ENCODE measurements at places on chromosomes 4 and X. TPM values are rescaled to one million over a fixed set of nuclear protein-coding genes. Genes with fewer than 3 reads are reported as not detected.
A peak's percentile ranks its signal among the peaks of the same experiment; 100 is the strongest.

DNA sequence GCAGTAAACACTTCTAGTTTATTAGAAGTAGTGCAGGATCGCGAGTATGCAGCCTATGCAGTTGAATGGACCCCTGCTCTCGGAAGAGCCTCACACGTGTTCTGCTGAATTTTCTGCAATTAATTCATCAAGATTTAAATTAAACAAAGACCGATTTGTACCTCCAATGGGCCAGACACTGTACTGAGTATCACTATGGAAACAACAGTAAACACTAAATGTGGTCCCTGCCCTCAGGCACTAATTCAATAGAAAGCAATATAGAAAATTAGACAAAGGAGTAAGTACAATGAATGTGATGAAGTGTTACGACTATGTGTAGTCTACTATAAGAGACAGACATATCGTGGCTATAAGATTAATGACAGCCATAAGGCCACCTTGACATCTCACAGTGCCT is 740.3 kb upstream of the FRG1 start:
- no peak overlapping the region for H3K4me3 ChIP-seq
- no peak overlapping the region for H3K27ac ChIP-seq
- H3K36me3 ChIP-seq = no peaks in the 10 kb centered on the region
- H3K4me1 ChIP-seq = peaks cover 6% of the 10 kb centered on the region
- H3K27me3 ChIP-seq = no peaks in the 10 kb centered on the region

Gene DNAAF6
- total RNA-seq = not detected

Gene SAT1
- 842 TPM for total RNA-seq

- H3K4me3 ChIP-seq = no peak overlapping the region
- peaks cover 7% of the 10 kb centered on the region for H3K4me1 ChIP-seq
- H3K36me3 ChIP-seq = no peaks in the 10 kb centered on the region
- H3K27ac ChIP-seq = no peak overlapping the region
Measured at GRCh38 chr4:77358315-77358928, 201.4 kb downstream of the CCNG2 start.

- H3K4me3 ChIP-seq = no peak overlapping the region
- H3K27me3 ChIP-seq = no peaks in the 10 kb centered on the region
- DNase-seq = no peak
- peaks cover 10% of the 10 kb centered on the region for H3K4me1 ChIP-seq
- H3K27ac ChIP-seq = no peak overlapping the region
Measured at GRCh38 chrX:110012818-110013485, 10.0 kb downstream of the TMEM164 start.

- H3K27me3 ChIP-seq = no peaks in the 10 kb centered on the region
- no peak for DNase-seq
- H3K4me3 ChIP-seq = no peak overlapping the region
- H3K36me3 ChIP-seq = no peaks in the 10 kb centered on the region
- no peak overlapping the region for H3K27ac ChIP-seq
Measured at GRCh38 chr4:81738891-81739290, 267.2 kb upstream of the RASGEF1B start.

DNA sequence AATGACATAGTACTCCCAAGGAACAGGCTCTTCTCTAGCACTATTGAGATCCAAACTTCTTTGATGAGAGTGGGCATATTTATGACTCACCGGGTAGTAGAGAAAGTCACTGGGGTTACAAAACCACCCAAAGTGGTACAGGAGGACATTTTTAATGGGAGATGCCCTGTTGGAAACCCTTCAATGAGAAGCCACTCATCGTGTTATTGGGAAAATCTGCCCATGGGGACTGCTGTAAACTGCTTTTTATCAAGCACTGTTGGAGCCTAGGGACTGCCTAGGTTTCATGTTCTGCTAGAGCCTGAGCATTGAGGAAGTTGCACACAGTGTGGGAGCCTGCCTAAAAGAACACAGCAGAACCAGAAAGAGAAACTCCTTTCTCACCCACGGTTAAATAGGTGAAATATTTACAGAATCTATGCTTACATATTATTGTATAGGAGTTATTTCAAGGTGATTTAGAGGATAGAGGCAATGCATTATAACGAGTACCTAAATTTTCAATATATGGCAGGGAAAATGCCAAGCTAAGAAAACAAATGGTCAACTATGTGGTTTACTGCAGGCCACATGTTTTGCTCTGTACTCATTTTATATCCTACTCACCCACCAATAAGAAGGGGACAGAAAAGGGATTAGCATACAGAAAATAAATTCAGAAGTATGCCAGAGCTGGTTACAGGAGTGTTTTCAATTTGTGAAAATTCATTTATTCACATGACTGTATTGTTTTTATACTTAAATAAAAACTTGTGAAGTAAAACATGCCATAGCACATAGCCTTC is 559.1 kb downstream of the FSTL5 start:
- no peak overlapping the region for H3K27ac ChIP-seq
- H3K27me3 ChIP-seq = no peaks in the 10 kb centered on the region
- no peaks in the 10 kb centered on the region for H3K36me3 ChIP-seq
- DNase-seq = no peak
- H3K4me3 ChIP-seq = no peak overlapping the region

GRCh38 chr4:152738827-152739226 is 40.7 kb downstream of the TIGD4 start:
- no peaks in the 10 kb centered on the region for H3K4me1 ChIP-seq
- H3K27me3 ChIP-seq = no peaks in the 10 kb centered on the region
- no peak overlapping the region for H3K4me3 ChIP-seq
- no peaks in the 10 kb centered on the region for H3K36me3 ChIP-seq
- no peak overlapping the region for H3K27ac ChIP-seq
- no peak for DNase-seq

DNA sequence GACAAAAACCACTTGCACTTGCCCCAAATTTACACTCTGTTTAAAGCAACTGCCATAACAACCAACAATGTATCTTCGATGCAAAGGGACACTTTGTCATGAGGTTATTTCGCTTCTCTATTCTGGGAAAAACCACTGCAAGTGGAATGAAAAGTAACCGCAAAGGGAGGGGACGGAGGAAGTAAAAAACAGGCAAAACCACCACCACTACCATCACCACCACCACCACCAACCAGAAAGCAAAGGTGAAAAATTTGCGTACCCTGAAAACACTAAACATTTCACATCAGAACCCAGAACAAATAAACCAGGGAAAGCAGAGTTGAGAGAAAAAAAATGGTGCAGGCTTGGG is 1.2 kb upstream of the N4BP2 start:
- H3K4me1 ChIP-seq = peaks cover 17% of the 10 kb centered on the region
- H3K27me3 ChIP-seq = no peaks in the 10 kb centered on the region
- peak overlapping the region; percentile 100 for H3K27ac ChIP-seq

Gene STAP1
- not detected for total RNA-seq

Gene AFM
- not detected for total RNA-seq

GRCh38 chr4:176953021-176953420 is 160.3 kb upstream of the VEGFC start:
- no peaks in the 10 kb centered on the region for H3K36me3 ChIP-seq
- H3K27me3 ChIP-seq = no peaks in the 10 kb centered on the region
- H3K4me1 ChIP-seq = no peaks in the 10 kb centered on the region
- no peak for DNase-seq
- H3K27ac ChIP-seq = no peak overlapping the region

GRCh38 chr4:54402880-54403480 is 173.9 kb downstream of the PDGFRA start:
- no peaks in the 10 kb centered on the region for H3K4me1 ChIP-seq
- H3K4me3 ChIP-seq = no peak overlapping the region
- no peaks in the 10 kb centered on the region for H3K36me3 ChIP-seq

GRCh38 chrX:40131654-40132337 is 34.0 kb upstream of the BCOR start:
- no peaks in the 10 kb centered on the region for H3K36me3 ChIP-seq
- no peaks in the 10 kb centered on the region for H3K27me3 ChIP-seq
- no peak for DNase-seq
- peak overlapping the region; percentile 81 for H3K27ac ChIP-seq

Gene SOWAHD
- not detected for total RNA-seq

DNA sequence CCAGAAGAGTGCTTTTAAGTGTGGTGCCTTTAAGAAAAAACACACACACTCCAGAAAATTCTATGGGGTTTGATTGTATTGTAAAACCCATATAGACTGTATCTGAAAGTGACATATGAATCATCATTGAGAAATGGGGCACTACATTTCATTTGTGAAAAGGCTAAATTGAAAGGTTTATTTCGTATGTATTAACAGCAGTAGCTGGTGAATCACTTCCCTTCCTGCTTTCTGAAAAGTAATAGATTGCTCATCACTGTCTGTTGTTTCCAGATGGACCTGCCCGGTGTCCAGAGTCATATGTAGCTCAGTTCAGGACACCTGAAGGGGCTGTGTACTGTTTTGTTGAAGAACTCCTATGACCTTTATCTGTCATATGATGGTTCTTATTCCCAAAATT is 28.1 kb upstream of the HPRT1 start:
- no peaks in the 10 kb centered on the region for H3K36me3 ChIP-seq
- no peak for DNase-seq
- no peaks in the 10 kb centered on the region for H3K4me1 ChIP-seq
- no peak overlapping the region for H3K27ac ChIP-seq

All from thyroid gland (tissue), 4 donors.